ENCODE measurements at places on chromosomes 1 and 21.

- no peak for DNase-seq
These were observed 8.1 kb upstream of the LMX1A start for GRCh38 chr1:165364568-165365133.

- no peak for DNase-seq
These were observed 5.2 kb upstream of the TARBP1 start for GRCh38 chr1:234484218-234484617.

DNA sequence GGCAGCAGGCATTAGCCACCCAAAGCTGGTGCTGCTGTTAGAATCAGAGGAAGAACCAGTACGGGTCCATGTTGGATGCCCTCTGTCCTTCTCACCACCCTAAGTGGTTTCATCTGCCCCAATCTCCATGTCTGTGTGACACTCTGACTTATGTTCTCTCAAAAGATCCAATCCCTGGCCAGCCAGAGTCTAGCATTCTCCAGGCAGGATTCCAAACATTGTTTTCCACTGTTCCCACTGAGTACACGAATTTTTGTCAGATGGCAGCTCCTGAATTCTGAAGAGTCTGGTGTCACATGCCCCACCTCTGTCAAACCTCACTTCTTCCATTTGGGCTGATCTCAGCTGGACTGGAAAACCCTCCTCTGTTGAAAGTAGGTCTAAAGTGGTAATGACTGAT is 166.0 kb downstream of the DISC1 start:
- no peak for DNase-seq

DNA sequence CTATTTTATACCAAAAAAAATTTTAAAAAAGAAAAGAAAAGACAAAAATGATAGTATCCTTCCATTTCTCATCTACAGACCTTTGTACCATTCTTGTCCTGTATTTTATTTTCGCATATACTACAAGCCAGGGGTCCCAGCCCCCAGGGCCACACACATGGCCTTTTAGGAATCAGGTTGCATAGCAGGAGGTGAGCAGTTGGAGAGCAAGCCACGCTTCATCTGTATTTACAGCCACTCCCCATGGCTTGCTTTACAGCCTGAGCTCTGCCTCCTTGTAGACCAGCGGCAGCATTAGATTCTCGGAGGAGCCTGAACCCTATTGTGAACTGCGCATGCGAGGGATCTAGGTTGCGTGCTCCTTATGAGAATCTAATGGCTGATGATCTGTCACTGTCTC is 39.8 kb downstream of the RASSF5 start:
- no peak for DNase-seq

DNA sequence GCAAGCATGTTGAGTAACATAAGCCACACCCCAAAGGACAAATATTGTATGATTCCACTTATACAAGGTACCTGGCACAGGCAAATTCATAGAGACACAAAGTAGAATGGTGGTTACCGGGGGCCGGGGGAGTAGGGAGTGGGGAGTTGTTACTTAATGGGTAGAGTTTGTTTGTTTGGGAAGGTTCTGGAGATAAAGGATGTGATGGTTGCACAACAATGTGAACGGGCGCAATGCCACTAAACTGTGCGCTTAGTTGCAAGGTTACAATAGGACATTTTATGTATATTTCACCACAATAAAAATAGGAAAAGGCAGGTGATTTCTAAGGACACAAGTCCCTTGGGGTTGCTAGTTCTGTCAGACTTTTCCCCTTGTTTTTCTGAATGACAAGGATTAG is 516.6 kb downstream of the KIF26B start:
- no peak for DNase-seq

Data from activated naive CD4-positive, alpha-beta T cell treated with anti-CD3 and anti-CD28 coated beads, Interleukin-2, amount 50 U/mL, for 16 hours (primary cell).